GM23338 (cell line): ENCODE measurements at places on chromosomes 12 and 14.

DNA sequence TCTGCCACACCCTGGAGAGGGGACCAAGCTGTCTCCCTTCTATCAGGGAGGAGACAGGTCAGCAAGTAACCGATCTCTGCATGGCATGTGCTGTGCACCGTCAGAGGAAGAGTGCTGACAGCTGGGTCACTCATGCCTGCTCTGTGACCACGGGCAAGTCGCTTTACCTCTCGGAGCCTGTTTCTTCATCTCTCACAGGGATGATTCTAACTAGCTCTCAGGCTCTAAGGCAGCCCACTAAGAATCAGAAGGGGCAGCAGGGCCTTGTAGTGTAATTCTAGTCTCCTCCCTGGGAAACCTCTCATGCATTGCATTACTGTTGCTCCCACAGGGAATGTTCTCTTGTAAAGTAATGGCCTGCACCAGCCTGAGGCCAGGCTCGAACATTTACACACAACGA is 11.9 kb downstream of the CD9 start:
- no peak for DNase-seq

GRCh38 chr14:101830271-101830670 is 68.8 kb downstream of the PPP2R5C start:
- no peak for DNase-seq

- no peak for DNase-seq
Observed at GRCh38 chr12:119931402-119931801, 54.3 kb upstream of the CIT start.

GRCh38 chr12:127599436-127599835 is 667.5 kb upstream of the TMEM132C start:
- DNase-seq = no peak

- DNase-seq = no peak
Observed at GRCh38 chr12:1696800-1697199, 5.9 kb downstream of the ADIPOR2 start.

GRCh38 chr12:78829690-78830089 is 34.9 kb upstream of the SYT1 start:
- no peak for DNase-seq

- DNase-seq = no peak
Observed at GRCh38 chr12:19030603-19031002, 98.9 kb upstream of the PLEKHA5 start.

- DNase-seq = peak; percentile 60
Observed at GRCh38 chr14:99604766-99605298, 825 bp upstream of the CCDC85C start.

GRCh38 chr12:87995581-87996178 is 33.5 kb downstream of the C12orf50 start:
- peak; percentile 86 for DNase-seq

- no peak for DNase-seq
Observed at GRCh38 chr14:100045642-100046344, 19.4 kb upstream of the EVL start.
